Mucosa of descending colon (tissue), 3 donors: ENCODE measurements at places on chromosomes 7 and 10.

DNA sequence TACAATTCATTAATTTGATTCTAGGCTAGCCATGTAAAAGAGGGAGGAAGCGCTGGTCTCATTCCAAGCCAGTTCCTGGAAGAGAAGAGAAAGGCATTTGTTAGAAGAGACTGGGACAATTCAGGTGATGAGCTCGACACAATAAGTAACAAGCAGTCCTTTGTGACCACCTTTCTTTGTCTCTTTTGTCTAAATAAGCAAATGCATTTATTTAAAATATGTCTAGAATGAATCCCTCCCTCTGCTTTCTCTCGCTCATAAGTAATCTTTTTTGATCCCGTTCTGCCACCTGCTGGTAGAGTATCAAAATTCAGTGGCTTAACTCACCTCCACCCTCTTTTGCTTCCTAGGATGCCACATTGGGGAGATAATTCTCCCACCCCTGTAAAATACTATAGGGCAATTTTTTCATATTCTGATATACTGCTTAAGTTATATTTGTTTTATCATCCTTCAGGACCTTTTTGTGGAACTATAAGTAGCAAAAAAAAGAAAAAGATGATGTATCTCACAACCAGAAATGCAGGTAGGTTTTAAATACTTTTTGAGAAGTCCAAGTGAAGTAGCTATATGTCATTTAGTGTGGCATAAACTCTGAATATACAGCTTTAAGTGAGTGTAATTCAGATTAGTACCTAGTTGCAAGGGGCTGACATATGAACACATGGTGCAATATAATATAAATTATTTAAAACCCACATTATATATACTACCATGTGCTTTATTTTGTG lies 91.5 kb downstream of the GSDME start:
- peak; percentile 73 for DNase-seq

DNA sequence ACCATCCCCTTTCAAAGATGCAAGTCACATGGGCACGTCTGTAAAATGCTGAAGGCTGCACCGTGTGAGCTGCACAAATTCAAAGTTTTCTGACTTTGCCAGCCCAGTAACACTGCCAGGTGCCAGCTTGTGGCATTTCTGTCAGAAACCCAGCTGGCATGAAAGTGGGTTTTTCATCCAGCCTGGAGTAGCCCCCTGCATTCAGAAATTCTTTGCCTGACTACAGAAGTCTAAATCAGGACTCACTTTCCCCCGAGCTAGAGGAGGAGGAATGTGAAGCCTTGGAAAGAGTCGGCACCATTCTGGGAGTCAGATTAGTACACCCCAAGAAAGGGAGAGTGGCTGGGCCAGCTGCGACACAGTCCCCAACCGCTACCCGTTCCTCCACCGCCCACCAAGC lies 56.7 kb upstream of the EN2 start:
- no peak for DNase-seq

GRCh38 chr10:113441220-113441619 lies 111.6 kb upstream of the HABP2 start:
- DNase-seq, result no peak

- no peak for DNase-seq
Observed at GRCh38 chr7:20661884-20662283, 46.4 kb downstream of the ABCB5 start.
